Cerebellar nuclear complex (tissue), 1 donor: ENCODE measurements at places on chromosomes 2 and 18.
A peak's percentile ranks its signal among the peaks of the same experiment; 100 is the strongest.

GRCh38 chr2:64260817-64261216 lies 116.6 kb upstream of the PELI1 start:
- no peak for DNase-seq

- no peak for DNase-seq
Measured at GRCh38 chr2:197538412-197538811, 22.5 kb downstream of the MOB4 start.

DNA sequence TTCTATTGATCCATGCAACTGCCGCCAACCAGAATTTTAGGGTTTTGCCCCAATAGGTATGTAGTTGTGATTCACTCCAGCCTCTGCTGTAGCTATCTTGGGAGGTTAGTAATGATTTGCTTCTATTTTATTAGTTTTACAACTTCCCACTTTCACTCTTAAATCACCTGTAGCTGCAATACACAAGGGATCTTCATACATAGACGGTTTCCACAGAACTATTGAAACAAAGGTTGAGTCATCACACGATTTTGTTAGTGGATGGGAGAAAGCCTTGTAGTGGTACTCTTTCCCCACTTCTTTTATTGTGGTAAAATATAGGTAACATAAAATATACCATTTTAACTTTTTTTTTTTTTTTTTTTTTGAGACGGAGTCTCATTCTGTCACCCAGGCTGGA lies 104.2 kb upstream of the SPRED2 start:
- no peak for DNase-seq

DNA sequence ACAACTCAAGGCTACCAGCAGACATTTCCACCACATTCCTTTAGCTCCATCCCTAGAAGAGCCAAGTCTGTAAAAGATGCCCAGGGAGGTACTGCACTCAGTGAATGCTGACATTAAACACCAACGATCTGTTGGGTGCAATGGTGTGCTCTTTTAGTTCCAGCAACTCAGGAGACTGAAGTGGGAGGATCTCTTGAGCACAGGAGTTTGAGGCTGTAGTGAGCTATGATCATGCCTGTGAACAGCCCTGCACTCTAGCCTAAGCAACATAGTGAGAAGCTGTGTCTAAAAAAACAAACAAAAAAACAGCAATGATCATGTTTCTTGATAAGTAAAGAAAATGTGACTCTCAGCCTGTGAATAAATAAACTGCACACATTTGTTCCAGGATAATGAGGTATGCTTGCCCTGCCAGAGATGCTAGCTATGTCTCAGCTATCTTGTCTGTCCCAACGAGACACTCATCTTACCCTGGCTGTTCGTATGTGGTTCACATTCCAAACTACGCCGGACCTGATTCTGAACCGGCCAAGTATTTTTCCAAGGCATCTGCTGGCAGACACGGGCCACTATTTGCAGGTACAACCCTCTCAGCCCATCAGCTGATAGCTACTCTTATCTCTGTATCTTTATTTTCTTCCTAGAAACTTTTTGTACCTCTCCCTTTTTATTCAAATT lies 21.8 kb downstream of the TMEM182 start:
- peak; percentile 3 for DNase-seq

- no peak for DNase-seq
Measured at GRCh38 chr2:27379836-27380625, 503 bp downstream of the ZNF513 start.

GRCh38 chr18:50494569-50494968 lies 65.3 kb upstream of the MAPK4 start:
- no peak for DNase-seq

DNA sequence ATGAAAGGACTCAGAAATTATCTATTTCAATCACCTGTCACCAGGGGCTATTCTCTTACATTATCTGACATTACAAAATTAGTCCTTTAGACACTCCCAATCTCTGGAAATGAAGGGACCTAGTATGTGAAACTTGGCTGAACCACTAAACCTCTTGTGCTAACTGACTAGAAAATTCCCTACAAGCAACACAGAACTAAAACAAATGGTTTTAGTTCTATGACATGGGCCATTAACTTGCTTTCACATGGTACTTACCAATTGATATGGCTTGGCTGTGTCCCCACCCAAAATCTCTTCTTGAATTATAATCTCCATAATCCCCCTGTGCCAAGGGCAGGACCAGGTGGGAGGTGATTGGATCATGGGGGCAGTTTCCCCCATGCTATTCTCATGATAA lies 16.6 kb downstream of the SERPINE2 start:
- DNase-seq: no peak

- DNase-seq: no peak
Measured at GRCh38 chr2:126658905-126659561, 3.1 kb downstream of the GYPC start.

DNA sequence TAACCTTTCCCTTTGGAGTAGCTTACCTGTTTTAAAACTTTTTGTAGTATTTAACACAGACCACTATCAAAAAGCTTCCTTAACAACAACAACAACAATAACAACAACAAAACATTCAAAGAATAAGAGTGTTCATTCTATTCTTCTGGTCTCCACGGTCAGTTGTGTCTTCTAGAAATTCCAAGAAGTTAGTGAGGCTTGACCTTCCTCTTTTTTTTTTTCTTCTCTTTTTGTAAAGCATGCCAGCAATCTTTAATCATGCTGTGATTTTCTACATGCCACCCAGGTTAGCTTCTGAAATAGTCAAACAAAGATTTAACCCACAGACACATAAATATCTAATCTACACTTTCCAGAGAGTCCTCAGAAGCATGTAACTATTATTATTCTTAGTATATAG lies 28.4 kb upstream of the KLHL14 start:
- DNase-seq: no peak

DNA sequence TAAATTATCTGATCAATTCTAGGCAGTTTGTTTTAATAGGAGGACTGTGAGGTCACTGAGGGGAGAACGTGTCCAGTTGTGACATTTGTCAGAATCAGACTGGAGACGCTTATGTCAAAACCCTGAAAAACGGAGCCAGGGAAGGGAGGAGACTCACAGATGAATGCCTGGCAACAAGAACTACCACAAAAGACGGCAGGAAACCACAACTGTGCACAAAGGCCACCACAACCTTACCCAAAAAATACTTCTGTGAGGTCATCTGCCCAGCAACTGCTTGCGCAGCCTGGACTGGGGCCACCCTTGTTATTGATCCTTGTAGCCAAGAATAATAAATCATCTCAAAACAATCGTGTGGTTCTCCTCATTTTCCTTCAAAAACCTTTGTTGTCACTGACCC lies 173.0 kb upstream of the ALKAL2 start:
- no peak for DNase-seq

- DNase-seq: no peak
Measured at GRCh38 chr18:62897153-62897552, 181.8 kb downstream of the PHLPP1 start.

DNA sequence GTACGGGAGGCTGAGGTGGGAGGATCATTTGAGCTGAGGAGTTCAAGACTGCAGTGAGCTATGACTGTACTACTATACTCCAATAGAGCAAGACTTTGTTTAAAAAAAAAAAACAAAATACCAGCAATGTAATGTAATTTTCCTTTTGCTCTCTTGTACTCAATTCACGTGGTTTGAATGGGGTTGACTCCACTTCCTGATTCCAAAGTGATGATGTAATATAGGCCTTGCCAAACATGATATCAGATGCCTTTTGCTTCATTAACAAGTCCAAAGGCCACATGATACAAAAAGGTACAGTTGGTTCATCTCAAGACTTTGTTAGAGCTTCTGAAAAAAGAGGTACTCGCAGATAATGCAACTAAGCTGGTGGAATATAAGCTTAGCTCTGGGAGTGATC lies 321.8 kb downstream of the ZEB2 start:
- DNase-seq: no peak

GRCh38 chr18:35842536-35842935 lies 129.9 kb upstream of the RMP24 start:
- DNase-seq: no peak

GRCh38 chr2:100422320-100423055 lies 5.0 kb upstream of the CHST10 start:
- DNase-seq: no peak

DNA sequence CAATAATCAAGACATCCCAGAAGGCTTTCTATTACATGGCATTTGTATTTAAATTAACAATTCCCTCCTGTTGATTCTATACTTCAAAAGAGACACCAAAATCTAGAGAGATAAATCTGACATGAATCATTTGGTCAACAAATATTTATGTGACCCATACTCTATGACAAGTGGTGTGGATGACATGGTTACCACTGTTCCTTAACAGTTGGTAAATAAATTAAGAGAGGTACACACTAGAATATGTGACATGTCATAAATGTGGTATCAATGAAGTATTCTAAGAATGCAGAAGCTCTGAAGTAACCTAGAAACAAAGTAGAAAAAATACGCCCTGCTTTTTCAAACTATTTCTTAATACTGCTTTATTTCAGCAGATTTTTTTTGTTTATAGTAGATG lies 255.4 kb downstream of the EXOC6B start:
- no peak for DNase-seq

DNA sequence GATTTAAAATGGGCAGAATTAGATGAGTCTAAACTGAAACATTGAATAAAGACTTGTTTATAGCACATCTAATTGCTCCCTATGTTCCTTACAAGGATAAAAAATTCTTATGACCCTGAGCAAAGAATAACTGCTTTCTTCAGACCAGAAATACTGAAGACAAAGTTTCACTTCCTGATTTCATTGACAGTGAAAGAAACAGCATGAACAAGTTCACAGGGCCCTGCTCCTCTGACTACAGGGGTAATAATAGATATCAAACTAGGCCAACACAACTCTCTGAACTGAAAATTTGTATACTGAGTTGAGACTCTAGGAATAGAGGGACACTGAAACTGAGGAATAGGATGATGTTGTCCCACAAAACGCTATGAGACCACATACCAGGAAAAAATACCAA lies 1383.3 kb upstream of the CDH2 start:
- DNase-seq: no peak
